Activated T-cell treated with anti-CD3 and anti-CD28 coated beads, Interleukin-2, amount 50 U/mL, for 48 hours (primary cell): ENCODE measurements at places on chromosomes 2 and 18.

- no peak for DNase-seq
Observed at GRCh38 chr2:28166956-28167355, 225.7 kb upstream of the FOSL2 start.

DNA sequence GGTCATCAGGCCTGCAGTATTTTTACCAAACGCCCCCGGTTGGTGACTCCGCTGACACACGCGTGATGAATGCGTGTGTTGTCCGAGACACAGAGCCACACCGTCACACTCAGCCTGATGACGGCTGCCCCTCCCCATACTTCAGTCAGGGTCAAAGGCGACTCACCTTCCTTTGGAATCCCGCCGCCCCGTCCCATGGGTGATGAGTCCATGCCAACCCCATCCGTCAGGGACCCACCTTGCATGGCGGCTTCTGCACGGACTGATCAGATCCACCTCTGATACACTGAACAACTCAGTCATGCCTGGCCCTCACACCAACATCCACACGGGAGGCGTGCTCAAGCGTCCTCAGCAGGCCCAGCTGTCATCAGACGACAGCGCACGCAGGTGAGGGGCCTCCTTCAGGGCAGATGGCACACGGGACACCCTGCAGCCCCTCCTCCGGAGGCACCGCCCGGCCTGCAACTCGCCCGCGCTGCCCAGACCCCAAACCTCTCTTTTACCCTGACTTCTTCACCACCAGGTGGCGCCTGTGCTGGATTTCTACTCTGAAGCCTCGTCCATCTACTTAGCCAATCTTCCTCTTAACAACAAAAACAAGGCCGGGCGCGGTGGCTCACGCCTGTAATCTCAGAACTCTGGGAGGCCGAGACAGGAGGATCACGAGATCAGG, 89.2 kb downstream of the ZNF516 start:
- DNase-seq, result peak; percentile 77

DNA sequence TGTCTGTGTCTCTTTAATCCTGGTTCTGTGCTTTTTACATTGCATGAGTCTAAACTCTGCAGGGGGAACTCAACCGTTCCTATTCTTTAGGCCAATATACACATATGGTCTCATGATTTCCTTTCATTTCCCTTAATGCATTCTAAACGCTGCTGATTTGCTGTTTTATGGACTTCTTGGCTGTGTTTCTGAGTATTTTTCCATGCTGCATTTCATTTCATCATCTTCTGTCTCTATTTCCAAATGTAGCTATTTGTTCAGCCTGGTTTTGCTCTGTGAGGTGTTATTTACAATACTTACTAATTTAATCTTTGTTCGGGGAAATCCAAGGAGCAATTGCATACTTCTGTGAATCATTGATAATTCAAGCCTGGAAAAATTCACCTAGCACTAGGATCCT, 897.2 kb downstream of the TSN start:
- no peak for DNase-seq

DNA sequence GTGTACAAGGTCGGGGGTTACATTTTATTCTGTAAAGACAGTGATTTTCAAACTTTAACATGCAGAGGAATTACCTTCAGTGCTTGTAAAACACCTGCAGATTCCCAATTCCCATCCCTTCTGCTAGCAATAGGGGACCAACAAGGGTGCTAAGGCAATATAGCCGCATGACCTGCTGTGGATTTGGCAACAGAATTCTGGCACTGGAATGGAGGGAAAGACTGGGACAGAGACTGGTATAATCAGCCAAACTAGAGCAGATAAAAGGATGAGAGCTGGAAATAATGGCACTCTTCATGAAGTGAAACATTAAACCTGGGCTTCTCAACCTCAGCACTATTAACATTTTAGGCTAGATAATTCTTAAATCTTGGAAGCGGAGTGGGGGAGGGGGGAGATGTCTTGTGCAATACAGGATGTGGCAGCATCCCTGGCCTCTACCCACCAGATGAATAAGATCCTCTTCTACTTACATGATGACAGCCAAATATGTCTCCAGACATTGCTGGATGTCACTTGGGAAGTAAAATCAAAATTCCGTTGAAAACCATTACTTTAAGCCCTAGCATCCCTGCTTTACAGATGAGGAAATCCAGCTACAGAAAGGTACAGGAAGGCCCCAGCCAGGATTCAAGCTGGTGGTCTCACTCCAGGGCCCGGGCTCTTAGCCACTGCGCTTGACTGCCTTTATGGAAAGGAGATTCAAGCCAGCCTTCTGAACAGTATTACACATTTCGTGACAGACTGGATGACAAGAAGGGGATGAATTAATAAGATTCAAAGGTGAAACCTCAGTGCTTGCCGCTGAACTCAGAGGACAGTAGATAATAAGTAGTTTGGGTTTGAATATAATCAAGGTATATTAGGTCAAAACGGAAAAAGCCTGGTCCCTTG, 1.7 kb downstream of the EVA1A start:
- no peak for DNase-seq

GRCh38 chr2:29942711-29943110, 21.3 kb upstream of the ALK start:
- DNase-seq, result no peak

DNA sequence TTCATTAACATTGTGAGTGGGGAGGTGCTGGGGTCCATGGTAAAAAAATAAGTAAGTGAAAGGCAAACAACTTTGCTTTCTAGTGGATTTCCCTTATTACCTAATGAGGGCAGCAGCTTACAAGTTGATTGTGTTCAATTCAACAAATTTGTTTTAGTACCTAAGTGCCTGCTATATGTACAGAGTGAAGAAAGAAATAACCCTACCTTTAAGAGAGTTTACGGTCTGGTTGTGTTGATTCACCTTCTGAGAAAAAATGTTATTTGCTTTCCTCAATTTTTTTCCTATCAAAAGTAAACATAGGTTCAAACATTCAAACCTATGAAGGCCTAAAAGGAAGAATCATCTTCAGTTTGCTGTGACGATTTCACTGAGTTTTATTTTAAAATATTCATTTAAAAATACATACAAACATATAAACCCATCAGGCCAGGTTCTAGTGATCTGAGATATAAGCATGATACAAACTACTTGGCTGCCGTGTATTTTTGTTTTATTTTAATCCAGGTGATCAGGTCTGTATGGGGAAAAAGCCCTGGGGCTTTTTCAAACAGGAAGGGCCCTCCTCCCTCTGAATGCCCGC, 1.5 kb upstream of the SPTBN1 start:
- DNase-seq, result no peak

GRCh38 chr18:73952296-73952946, 195.2 kb downstream of the FBXO15 start:
- DNase-seq, result no peak

- DNase-seq, result no peak
Observed at GRCh38 chr2:85759257-85759613, 5.4 kb downstream of the ATOH8 start.

DNA sequence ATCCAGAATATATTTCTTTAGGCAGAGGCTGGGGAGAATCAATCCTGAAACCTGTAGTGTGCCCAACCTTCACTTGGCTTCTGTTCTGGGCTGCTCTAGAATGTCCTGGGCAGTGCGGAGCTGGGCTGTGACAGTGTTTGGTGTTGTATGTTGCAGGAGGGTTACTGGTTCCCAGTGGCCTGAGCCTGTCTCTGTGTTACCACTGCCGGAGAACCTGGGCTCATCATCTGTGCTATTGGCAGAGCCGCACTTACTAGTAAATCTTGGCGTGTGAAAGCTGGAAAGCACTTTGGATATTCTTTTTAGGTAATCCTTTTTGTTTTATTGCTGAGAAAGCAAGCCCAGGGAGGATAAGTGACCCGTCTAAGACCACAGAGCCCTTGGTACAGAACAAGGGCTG, 412.9 kb downstream of the SLC4A3 start:
- no peak for DNase-seq

GRCh38 chr2:215554689-215555498, 119.0 kb upstream of the FN1 start:
- DNase-seq, result no peak

- DNase-seq, result no peak
Observed at GRCh38 chr2:67312871-67313270, 84.3 kb upstream of the ETAA1 start.

DNA sequence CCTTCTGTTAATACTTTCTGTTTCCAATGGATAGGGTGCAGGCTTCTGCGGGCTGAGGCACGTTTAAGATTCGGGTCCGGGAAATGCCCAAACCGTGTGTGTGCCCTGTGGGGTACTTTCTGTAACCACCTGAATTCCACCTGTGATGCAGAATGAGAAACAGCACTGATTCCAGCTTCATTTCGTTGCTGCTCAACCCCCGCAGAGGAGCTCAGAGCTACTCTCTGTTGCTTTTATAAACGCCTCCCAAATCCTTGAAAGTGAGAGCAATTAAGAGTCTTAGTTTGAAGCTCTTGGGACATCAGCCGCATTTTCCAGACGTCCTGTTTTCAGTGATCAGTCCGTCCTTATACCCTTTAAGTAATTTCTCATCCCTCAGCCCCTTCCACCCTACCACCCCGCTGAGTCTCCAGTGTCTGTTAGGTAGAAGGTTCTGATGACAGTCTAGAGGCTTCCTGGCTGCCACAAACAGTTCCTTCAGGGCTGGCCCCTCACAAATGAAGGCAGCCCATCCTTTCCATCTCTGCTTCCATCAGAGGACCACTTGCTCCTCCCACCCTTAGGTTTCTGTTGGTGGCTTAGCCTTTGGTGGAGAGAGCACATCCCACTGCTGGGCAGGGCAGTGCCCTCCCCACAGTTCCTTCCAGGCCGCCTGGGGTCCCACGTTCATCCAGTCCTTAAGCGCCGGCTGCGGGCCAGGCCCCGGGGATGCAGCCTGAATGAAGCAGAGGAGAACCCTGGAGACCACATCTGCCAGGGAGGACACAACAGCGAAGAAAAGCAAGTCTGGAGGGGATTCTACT, 230.1 kb downstream of the SEPTIN10 start:
- no peak for DNase-seq

GRCh38 chr2:179991344-179991743, 15.8 kb downstream of the CWC22 start:
- no peak for DNase-seq

DNA sequence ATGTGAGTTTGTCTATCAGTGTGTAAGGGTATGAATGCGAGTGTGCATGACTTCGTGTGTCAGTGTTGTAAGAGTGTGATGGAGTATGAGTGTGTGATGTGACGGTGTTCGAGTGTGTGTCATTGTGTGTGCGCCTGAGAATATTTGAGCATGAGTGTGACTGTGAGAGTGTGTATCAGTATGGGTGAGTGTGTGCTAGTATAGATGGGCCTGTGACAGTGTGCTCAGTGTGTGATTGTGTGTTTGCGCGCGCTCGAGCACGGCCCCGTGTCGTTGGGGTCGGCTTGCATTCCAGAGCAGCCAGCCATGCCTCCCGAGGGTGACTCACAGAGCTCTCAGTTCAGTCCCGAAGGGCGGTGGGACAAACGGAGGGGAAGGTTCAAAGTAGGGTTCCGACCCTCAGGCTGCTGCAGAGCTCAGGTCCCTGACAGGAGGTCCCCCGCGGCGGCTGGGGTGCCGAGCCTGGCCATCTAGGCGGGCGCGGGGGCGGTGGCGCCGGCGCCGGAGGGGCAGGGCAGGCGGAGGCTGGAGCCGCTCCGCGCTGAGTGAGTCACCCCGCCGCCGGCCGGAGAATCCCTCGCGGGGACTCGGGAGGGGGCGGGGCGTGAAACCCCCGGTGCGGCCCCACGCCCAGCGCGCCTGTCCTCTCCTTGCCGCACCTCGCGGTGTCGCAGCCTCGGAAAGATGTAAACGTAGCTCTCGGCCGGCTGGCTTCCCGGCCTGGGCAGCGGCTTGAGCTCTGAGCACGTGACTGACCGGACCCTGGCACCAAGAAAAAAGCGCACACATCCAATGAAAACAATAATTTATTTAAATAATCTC, 3.8 kb downstream of the DLX2 start:
- peak; percentile 62 for DNase-seq

DNA sequence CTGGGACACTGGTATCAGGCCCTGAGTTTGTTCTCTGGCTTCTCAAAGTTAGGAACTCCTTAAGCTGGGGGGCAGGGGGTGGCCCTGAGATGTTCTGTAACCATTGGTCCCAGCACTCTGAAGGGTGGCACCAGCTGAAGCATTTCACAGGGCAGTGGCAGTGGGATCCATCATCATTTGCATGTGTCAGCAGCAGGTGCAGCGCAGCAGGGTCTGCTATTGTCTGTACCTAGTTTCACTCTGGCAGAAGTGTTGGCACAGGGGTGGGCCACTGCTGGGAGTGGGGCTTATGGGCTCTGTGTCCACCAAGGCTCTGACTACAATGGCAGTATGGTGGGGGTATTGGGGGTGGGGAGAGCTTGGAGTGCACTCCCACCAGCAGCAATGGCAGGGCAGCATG, 460.4 kb upstream of the ZNF804A start:
- DNase-seq, result no peak

DNA sequence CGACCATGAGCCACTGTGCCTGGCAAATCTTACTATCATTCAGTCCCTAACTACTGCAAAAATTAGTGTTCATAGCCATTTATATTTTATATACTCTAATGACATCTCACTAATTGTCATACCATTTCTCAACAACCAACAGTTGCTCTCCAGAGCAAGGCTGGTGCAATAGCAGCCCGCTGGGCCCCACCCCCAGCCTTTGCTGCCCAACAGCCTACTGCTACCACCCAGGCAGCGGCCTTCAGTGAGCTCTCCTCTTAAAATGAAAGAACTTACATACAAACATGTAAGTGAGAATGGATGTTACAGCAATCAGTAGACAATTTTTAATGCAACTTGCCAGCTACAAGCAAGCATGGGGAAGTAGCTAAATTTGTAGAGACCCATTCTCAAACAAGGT, 90.5 kb downstream of the HNRNPLL start:
- DNase-seq, result no peak

DNA sequence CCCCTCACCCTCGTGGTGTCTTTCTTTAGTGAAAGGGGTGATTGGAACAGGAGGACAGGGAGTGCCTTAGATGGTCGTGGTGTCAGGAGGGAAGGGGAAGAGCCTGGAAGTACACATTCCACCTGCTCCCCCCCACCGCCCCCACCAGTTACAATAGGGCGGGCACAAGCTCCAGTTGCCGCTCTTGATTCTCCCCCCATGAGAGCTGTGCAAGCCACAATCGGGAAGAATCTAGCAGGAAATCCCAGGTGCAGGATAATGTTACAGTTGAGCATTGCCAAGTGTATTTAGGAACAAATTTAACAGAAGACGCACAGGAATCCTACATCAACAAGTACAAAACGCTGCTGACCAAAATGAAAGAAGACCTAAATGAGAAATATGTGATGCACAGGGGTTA, 73.6 kb downstream of the ASAP2 start:
- DNase-seq, result no peak

GRCh38 chr2:40028792-40029488, 249.9 kb upstream of the THUMPD2 start:
- DNase-seq, result no peak
